Activated CD4-positive, CD25-positive, alpha-beta regulatory T cell treated with anti-CD3 and anti-CD28 coated beads, Interleukin-2, amount 50 U/mL, for 24 hours (primary cell): ENCODE measurements at places on chromosomes 6 and 20.

DNA sequence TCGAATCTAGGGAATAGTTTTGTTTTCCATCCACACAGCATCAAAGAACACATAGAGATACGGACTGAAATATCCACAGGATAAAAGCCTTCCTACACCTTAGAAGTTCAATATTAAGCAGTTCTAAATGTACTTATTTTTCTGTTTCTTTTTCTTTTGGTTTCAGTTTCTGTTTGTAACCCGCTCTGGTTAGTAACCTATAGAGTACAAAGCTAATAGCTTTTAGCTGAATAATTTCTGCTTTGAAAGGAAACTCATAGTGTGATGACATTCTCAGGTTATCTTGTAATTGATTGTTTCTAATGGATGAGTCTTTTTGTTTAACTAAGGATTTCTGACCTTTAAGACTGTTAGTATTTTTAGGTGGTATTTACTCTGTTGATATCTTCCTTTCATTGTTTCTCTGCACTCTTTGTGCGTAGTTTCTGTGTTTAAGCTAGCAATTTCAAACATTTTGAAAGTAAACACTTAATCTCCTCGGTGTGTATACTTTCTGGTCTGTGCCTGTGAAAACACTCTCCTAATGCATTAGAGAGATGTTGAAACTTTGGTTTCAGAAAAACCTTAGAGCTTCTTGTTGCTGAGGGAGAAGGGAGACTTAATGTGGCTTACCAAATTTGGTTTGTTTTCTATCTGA, 385.5 kb downstream of the HDGFL1 start:
- ATAC-seq: peak; percentile 50

- ATAC-seq: no peak
Measured at GRCh38 chr6:90304308-90304707, 7.7 kb upstream of the BACH2 start.

GRCh38 chr6:135521431-135521830, 23.9 kb upstream of the AHI1 start:
- ATAC-seq: no peak

DNA sequence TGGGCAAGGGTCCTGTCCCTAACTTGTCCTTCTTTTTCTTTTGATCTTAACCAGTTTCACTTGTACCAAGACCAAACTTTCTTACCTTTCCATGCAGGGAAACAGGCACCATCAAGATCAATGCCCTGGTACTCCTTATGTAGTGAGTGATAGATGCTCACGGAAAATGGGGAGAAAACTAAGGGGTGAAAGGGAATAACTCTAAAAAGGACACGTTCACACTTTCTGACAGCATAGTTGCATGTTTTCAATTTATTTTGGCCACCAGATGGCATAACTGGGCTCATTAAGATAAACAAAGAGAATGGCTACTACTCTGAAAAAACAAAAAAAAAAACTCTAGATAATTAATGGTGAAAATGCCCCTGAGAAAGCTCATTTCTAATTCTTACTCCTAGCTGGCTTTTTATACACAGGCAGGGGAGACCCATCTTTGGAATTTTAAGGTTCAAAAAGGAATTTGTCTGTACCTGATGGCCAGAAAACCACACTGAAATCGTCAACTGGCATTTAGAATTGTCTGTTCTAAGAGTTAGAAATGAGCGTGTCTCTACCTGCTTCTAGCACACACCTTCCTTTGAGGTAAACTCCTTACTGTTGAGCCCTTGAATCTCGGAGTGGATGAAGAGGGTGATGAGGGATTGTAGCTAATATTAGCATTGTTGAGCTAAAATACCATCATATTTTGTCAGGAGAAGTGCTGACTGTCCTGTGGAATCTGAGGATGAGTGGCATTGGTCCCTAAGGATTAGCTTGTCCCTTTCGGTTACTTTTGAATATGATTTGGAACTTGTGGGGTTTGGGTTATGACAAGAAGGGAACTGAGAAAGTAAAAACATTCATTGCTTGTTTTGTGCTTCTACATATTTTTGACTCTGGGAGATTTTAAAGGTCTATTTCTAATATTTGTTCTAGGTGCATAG, 62.2 kb upstream of the DDR1 start:
- no peak for ATAC-seq

- no peak for ATAC-seq
Measured at GRCh38 chr20:61115364-61116065, 136.5 kb upstream of the CDH4 start.

DNA sequence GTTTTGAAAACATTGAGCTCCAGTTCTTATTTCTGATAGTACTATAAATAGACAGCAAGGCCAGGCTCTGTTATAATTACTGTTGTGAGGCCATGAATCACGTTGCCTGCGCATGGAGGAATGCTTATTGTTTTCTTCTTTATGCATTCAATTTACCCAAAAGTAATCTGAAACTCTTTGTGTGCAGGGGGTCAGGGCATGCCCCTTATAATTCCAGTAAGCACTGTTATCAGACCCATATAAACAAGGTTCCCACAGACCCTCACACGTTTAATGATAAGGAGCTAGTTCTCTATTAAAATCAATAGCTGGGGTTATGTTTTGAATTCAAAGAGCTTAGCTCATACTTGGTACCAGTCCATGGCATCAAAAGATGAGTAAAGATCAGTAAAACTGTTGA, 174.8 kb upstream of the ARG1 start:
- ATAC-seq: no peak

DNA sequence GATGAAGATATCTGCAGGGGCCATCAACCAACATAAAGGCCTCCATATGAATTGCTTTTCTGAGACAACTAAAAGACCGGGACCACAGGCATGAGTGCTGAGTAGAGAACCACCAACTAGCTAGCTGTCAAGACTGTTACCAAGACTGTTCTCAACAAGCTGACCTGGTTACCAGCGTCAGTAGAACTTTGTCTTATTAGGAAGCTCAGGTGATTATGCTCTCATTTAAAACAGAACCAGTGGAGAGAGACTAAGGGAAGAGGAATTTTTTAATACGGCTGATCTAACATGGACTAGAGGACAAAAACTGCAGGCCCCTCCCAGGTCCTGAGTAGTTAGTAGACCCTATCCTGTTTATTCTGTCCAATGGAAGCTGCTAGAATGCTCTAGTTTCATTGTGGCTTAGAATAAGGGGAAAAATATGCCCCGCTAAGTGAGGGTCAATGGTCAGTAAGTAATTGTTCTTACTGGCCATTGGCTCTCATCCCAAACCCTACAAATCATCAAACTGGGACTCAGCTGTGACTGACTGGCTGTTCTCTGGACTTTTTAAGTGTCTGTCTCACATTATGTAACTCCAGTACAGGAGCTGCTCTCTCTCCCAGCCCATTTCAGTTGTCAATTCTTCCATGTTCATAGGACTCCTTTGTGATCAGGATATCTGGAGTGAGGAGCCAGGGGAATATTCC, 3.8 kb upstream of the DYNLRB1 start:
- no peak for ATAC-seq

DNA sequence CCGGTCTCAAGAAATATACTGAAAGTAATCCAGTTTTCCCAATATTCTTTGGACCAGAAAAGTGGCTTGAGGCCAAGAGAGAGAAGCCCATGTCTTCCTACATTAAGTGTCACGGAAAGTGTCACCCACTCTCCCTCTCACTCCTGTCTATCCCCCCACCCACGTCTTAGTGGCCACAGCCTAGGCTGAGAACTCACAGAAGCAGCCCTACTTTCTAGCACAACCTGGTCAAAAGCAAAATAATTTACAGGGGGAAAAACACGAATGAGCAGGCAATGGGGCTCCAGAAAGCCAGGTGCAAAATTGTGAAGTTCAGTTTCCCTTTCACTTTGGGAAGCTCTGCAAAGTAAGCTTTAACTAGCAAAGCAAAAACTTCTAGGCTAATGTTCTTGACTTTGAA, 118.0 kb downstream of the OPRM1 start:
- ATAC-seq: peak; percentile 62

GRCh38 chr6:132484680-132485018, 28.3 kb downstream of the STX7 start:
- no peak for ATAC-seq

DNA sequence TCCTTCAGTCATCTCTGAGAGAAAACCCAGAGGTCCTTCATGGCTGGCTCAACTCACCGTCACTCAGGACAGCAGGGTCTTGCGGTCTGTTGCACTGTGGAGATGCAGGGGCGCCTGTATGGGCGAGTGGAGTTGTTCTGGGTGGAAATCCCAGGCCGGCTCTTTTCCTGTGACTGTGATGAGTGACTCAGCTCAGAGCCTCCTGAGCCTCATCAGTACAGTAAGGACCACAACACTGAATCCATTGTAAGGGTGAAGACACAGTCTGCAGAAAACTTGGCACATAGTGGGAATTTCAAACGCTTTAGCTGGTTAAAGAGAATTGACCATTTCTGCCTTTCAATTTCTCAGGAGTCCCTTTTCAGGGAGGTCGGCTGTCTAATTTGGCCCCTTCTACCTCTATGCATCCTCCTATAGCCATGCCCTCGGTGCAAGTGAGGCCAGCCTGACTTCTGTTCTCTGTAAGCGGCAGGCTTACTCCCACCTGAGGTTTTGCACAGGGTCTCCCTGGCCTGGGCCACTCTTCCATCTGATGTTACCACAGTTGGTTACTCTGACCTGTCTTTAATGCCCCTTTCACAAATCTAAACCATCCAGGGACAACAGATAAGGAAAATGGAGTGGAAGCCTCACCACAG, 35.5 kb upstream of the TBXT start:
- ATAC-seq: no peak

- no peak for ATAC-seq
Measured at GRCh38 chr6:131129689-131130553, 5.3 kb upstream of the AKAP7 start.

GRCh38 chr20:43832961-43833360, 81.7 kb upstream of the TOX2 start:
- no peak for ATAC-seq

DNA sequence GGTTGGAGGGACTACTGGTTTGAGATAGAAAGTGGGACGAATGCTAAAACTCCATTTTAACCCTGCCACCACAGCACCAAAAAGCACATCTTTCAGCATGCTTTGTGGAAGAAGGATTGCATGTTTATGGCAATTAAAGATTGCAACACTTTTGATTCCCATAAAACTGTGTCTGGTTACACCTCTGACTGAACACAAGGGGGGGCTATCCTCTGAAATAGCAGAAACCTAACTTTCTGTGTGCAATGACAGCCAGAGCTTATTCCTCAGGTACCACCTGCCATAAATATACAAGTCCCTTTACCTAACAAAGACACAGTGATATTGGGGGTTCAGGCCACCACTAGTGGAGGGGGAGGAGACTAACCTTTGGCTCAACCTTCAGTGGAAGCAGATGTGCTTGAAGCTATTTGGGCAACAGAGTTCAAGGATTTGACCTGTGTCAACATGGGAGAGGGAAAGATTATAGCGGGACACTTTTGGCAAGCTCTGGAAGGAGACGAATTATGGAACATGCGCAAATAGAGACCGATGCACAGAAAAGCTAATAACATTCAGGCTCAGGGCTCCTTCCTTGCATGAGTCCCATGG, 9.6 kb upstream of the PLG start:
- ATAC-seq: no peak

DNA sequence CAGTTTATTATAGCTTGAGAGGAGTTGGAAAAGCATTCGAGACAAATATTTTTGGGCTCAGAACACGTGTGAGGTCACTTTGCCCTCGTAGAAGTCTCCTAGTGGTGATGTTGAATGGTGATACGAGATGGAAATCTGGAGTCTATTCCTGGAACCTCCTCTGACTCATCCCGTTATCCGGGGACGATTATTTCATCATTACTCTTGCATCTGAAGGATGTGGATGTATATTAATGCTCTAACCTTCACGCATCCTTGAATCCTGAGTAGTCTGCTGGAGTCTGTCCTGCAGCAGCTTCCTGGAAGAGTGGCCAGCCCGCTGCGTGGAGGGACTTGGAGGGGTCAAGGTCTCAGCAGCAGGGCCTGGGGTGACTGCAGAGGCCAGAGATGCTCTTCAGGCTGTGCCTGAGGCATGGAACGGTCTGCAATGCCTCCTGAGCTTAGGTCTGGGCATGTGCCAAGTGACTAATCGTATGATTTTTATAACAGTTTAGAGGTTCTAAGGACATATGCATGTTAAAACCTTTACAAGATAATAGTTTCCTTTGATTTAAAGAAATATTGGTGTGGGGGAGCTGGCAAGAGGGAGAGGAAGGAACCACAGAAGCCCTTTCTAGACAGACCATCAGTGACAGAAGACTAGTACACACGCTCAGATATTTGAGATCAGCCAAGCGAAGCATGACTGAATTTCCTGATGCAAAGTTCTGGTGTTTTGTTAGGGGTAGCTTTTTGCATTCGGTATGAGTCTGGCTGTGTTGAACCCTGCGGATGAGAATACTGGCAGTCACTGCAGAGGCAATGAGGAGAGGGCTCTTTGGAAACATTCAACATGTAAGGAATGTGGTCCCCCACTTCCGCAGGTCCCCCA, 400.2 kb downstream of the QKI start:
- no peak for ATAC-seq

GRCh38 chr6:47404435-47404834, 73.2 kb upstream of the CD2AP start:
- no peak for ATAC-seq

- ATAC-seq: no peak
Measured at GRCh38 chr6:8182902-8183665, 80.7 kb upstream of the EEF1E1 start.

- ATAC-seq: no peak
Measured at GRCh38 chr6:166650824-166651807, 24.1 kb upstream of the RPS6KA2 start.

DNA sequence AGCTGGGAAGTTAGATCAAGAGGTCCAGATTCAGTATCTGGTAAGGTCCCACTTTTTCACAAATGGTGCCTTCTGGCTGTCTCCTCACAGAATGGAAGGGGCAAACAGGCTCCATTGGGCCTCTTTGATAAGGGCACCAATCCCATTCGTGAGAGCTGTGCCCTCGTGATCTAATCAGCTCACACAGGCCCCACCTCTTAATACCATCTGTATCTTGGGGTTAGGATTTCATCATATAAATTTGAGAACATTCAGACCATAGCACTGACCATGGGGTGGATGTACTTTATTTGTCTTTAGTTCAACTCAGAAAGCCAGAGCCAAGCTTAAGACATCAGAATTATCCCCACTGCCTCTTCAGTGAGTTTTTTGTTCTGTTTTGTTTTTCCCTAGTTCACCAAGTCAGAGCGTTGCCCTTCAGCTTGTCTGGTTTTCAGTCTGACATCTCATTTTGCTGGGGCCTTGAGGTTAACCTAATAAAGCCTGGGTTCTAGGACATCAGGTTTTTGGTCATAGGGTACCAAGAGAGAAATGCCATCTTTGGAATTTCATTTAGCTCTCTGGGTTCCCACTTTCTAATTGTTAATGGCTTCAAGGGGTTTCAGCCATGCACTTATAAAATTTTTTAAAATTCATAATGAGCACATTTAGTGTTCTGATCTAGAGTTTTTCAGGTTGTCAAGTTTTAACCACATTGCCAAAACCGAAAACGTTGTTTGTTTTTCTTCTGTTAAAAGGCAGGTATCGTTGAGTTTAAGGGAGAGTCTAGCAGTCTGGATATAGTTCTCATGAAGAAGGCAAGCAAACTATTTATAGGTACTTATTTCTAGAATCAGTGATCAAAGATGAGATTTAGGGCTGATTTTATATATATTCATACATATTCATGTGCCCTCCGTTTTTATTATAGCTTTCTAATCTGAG, 19.0 kb downstream of the SENP6 start:
- ATAC-seq: no peak
